MCF 10A (cell line): ENCODE measurements at places on chromosomes 4 and X.

DNA sequence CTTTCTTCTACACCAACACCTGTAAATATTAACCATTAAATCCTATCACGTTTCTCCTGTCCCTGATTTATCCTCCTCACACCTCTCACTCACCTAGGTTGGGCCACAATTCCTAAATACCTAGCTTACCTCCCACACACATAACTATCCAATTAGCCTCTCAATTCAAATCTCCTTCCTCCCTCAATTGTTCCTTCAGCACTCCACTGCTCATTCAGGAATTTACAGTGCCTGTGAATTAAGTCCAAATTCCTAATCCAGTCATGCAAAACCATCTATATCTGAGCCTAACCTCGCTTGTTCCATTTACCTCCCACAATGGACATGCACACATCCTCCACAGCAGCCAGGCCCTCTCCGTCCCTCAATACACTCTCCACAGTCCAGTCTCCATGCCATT, 17.5 kb downstream of the ANXA5 start:
- DNase-seq, result no peak

- peak; percentile 43 for DNase-seq
These were observed 520.5 kb upstream of the NR3C2 start for GRCh38 chr4:148962539-148963290.

DNA sequence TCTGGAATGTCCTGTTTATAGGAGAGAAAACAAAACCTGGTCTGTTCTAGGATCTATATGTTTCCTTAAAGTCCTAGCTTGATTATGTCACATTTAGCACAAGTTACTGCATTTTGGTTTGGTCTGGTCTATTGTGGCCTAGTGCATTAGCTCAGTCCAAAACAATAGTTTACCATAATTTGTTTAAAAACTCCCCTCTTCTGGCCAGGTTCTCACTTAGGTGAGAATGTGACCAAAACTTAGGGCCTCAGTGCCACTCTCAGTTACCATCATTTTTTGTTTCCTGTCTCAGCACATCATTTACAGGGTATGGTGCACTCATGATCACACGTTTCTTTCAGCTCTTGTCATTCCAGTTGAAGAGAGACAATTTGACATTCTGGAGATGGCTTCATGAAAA, 378.5 kb downstream of the KLHL4 start:
- no peak for DNase-seq

GRCh38 chrX:19846995-19847790, 40.2 kb downstream of the SH3KBP1 start:
- peak; percentile 66 for DNase-seq

GRCh38 chrX:79443121-79443520, 76.0 kb upstream of the ITM2A start:
- DNase-seq, result no peak

- no peak for DNase-seq
These were observed 83.3 kb downstream of the CPZ start for GRCh38 chr4:8675906-8676305.

GRCh38 chrX:128891554-128891953, 631.7 kb downstream of the SMARCA1 start:
- DNase-seq, result no peak

DNA sequence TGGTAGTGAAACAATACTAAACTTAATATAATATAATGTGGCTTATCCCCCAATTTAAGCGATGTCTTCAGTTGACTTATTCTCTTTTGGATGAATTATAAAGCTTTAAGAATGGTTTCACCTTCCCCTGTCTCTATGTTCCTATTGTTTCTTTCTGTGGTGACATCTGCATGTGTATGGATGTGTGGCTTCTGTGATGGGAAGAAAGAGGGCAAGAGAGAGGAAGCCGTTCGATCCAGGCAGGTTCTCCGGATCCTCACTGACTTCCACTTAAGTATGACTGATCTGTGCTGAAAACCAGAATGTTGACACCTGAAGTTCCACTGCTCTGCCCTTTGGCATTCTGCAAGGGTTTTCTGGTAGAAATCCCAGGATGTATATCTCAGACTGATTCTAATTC, 1150.8 kb downstream of the STPG2 start:
- no peak for DNase-seq

- DNase-seq, result peak; percentile 98
These were observed 80.8 kb downstream of the ANKRD50 start for GRCh38 chr4:124631760-124632159.

GRCh38 chr4:172152284-172152683, 339.1 kb downstream of the GALNTL6 start:
- no peak for DNase-seq

DNA sequence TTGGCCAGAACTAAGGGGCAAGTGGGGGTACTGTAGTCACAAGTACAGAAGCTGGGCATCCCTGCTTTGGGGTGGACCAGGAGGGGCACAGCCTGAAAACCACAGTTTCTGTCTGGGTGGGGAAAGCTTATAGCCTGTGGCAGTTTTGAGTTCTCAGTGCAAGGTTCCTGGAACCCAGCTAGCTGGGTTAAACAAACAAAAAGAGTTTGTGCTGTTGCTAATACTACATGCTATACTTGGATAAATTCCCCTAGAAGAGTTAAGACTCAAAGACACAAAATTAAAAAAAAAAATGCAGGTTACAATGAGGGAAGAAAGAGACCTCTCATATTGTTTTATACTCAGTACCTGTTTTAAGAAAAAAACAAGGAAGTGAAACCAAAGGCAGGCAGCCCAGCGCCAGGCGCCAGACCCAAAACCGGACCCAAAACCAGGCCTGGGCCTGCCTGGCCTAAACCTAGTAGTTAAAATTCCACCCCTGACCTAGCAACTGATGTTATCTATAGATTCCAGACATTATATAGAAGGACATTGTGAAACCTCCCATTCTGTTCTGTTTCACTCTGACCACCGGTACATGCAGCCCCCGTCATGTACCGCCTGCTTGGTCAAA, 50.8 kb downstream of the SLC2A9 start:
- no peak for DNase-seq

- DNase-seq, result no peak
These were observed 32.5 kb upstream of the ZNF185 start for GRCh38 chrX:152865232-152865920.

- no peak for DNase-seq
These were observed 83.4 kb downstream of the MSN start for GRCh38 chrX:65750674-65751469.

DNA sequence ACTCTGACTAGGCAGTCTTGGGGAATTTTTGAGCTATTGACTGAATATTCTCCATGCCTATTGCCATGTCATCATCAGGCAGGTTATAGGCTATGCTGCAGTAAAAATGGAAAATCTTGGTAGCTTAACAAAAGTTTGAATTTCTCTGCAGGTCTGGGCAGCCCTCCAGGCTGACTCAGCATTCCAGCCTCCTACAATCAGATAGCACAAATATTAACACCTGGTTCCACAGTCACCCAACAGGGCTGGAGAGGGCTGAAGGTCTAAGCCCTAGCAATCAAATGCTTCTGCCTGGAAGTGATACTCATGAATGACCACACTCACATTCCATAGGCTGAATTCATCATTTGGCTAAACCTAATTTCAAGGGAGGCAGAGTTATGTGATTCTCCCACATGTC, 9.6 kb upstream of the PPP3CA start:
- DNase-seq, result peak; percentile 86
